ENCODE measurements at places on chromosomes 12 and 14.

DNA sequence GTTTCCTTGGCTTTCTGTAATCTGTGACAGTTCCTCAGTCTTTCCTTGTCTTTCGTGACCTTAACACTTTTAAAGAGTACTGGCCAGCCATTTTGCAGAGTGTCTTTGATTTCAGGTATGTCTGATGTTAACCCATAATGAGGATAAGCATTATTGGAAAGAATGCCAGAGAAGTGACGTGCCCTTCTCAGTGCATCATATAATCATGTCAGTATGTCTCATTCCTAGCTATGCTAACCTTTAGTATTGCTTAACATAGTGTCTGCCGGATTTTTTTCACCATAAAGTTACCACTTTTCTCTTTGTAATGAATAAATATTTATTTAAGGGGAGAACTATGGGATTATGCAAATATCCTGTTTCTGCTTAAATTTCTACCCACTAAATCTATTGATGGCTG is 28.5 kb downstream of the RERG start:
- DNase-seq = no peak

DNA sequence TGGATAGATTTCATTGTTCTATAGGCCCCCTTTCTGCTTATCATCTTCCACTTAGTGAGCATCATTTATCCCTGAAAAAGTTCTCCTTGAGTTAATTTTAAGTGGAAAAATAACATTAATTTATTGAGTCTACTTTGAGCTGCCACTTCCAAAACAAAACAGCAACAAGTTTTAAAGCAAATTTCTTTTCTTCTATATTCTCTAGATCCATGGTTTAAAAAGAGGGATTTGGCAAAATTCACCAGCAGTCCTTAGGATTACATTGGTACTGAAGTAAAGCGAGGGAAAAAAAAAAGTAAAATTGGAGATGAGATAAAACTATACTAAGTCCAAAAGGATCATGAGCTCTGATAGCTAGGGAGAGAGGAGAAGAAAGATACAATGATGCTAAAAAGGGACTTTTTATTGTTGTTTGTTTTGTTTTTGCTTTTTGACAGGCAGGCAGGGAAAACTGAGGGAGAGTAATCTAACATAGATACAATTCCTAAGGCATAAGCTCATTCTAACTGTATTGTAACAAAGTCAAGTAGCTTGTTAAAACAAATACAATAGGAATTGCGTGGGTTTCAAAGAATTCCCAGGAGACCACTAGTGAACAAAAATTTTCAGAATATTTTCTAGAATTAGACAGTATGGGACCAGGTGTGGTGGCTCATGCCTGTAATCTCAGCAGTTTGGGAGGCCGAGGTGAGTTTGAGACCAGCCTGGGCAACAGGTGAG is 19.2 kb upstream of the PLEKHA5 start:
- no peak for DNase-seq

DNA sequence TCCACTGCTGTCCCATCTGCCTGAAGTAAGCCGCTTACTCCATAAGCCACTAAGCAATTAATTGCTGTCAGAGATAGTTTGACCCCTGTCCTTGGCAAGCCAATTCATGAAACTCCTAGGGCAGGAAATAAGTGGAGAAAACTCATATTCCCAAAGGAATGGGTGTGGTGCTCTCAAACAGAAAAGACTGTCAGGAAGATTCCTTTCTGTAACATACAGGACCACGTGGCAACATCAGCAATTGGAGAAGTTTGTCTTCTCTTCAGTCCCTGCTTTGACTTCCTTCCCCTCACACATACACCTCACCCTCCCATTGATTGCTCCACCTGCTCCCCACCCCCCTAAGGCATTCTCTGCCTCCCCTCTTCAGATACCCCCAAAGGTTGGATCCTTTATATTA is 36.2 kb upstream of the MDM1 start:
- DNase-seq = peak; percentile 36

DNA sequence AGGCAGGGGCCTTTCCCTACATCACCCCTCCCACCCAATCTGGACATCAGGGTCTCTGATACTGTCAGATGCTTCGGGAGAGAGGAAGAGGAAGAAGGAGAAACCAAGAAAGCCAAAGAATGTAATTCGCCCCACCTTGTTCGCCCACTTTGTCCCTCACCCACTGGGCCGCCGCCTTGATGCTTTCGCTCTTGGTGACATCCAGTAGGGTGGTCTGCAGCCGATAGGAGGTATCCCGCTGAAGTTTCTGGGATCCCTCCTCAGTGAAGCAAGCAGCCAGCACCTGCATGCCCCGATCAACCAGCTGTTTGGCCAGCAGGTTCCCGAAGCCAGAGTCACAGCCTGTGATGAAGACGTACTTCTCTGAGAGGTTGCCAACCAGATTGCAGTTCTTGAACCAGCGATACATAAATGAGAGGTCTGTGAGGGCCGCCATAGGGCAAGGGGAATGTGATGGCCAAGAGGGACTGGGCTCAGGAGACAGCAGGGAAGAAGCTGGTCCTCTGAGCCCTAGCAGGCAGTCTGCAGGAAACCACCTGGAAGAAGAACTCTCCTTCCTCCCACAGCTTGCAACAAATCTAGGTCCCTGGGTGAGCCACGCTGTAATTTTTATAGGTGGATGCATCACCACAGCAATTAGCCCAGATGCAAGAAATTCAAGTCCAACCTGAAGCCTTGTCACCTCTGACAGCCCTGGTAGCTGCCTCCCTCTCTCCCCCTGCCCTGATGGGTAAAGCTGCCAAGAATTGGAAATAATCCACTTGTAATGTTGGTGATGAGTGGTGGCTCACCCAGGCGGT is at the start of gene SDR9C7:
Gene SDR9C7 (minus strand): TSS at position 583 of the 800 bp plus-strand sequence. CDS start 147 bp downstream, at position 436.
- no peak for DNase-seq

DNA sequence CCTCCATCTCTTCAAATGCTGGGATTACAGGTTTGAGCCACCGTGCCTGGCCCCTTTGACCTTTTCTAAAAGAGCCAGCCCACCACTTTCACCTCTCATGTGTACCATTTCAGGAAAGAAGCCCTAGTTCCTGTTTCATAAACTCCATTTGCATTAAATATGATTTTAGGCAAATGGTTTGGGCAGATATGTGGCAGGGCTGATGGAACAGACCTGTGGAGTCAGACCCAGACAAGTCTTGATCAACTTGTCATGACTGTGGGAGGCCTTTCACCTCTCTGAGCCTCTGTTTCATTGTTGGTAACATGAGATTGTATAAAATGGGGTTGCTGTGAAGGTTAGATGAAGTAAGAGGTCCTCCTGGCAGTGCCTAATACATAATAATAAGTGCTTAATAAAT is 5.2 kb upstream of the MAP3K9 start:
- DNase-seq = no peak

- peak; percentile 55 for DNase-seq
Observed at GRCh38 chr12:55830601-55831446, 1.4 kb upstream of the DNAJC14 start.

Data from fibroblast of the conjunctiva (primary cell).